Activated naive CD8-positive, alpha-beta T cell treated with anti-CD3 and anti-CD28 coated beads, Interleukin-2, amount 10 ng/mL, durations not matched to agents 7 days and 5 days (primary cell): ENCODE measurements at places on chromosomes 12 and 14. TPM values are rescaled to one million over a fixed set of nuclear protein-coding genes. Genes with fewer than 3 reads are reported as not detected.

KSR2 gene
- total RNA-seq: not detected

KRT74 gene
- total RNA-seq: not detected

DNA sequence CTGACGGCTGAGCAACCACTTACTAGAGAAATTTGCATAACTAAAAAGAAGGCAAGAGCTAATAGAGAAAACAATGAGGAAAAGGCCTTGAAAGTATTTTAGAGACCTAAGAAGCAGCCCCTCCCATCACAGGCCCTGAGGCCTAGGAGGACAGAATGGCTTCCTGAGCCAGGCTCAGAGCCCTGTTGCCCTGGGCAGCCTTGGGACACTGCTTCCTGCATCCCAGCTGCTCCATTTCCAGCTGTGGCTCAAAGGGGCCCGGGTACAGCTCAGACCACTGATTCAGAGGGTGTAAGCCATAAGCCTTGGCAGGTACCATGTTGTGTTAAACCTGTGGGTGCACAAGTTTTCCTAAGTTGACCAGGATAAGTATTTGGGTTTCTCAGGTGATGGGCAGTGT lies 181.4 kb downstream of the TRHDE start:
- DNase-seq: no peak
- no peak overlapping the region for H3K27ac ChIP-seq
- no peaks in the 10 kb centered on the region for H3K4me1 ChIP-seq

GRCh38 chr14:55572578-55572977 lies 7.4 kb upstream of the KTN1 start:
- H3K4me1 ChIP-seq: no peaks in the 10 kb centered on the region
- H3K4me3 ChIP-seq: no peak overlapping the region
- H3K36me3 ChIP-seq: no peaks in the 10 kb centered on the region
- no peak overlapping the region for H3K27ac ChIP-seq
- no peak for DNase-seq

- no peak overlapping the region for H3K27ac ChIP-seq
- H3K4me1 ChIP-seq: no peaks in the 10 kb centered on the region
- DNase-seq: no peak
- no peak overlapping the region for H3K4me3 ChIP-seq
- no peaks in the 10 kb centered on the region for H3K36me3 ChIP-seq
These were observed 174.5 kb downstream of the DACT1 start for GRCh38 chr14:58812050-58812910.

- no peak for DNase-seq
- peaks cover 17% of the 10 kb centered on the region for H3K4me1 ChIP-seq
- H3K27ac ChIP-seq: no peak overlapping the region
- no peaks in the 10 kb centered on the region for H3K27me3 ChIP-seq
- H3K36me3 ChIP-seq: no peaks in the 10 kb centered on the region
These were observed 3.3 kb upstream of the NAA25 start for GRCh38 chr12:112111931-112112330.

DNA sequence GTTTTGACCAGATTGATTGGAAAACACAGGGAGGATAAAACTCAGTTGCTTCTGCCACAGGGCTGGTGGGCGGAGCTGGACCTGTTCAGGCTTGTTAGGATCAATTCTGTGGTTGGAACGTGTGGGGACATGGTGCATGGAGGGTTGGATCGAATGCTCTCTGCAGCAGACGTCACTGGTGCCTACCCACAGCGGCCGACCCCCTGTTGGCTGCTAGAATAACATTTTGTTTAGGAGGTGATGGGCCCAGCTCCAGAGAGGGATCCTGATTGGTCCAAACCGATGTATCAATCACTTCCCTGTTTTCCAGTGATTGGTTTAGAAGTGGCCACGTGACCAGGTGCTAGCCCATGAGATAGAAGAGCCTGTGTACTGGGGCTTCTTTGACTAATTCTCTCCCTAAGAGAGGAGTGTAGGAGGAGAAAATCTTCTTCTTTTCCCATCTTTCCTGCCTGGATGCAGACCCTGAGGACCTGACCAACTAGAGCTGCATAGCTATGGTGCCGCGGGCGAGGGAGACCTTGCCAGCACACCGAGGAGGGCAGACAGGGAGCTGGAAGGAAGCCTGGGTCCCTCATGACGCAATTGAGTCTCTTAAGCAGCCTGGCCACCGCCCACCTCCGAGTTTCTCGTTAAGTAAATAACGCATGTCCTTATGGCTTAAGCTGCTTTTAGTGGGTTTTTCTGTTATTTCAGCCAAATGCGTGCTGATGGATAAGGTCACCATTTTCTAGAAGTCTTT lies 163.5 kb downstream of the AACS start:
- no peaks in the 10 kb centered on the region for H3K27me3 ChIP-seq
- no peak overlapping the region for H3K27ac ChIP-seq
- no peak overlapping the region for H3K4me3 ChIP-seq
- H3K4me1 ChIP-seq: no peaks in the 10 kb centered on the region
- DNase-seq: no peak

DNA sequence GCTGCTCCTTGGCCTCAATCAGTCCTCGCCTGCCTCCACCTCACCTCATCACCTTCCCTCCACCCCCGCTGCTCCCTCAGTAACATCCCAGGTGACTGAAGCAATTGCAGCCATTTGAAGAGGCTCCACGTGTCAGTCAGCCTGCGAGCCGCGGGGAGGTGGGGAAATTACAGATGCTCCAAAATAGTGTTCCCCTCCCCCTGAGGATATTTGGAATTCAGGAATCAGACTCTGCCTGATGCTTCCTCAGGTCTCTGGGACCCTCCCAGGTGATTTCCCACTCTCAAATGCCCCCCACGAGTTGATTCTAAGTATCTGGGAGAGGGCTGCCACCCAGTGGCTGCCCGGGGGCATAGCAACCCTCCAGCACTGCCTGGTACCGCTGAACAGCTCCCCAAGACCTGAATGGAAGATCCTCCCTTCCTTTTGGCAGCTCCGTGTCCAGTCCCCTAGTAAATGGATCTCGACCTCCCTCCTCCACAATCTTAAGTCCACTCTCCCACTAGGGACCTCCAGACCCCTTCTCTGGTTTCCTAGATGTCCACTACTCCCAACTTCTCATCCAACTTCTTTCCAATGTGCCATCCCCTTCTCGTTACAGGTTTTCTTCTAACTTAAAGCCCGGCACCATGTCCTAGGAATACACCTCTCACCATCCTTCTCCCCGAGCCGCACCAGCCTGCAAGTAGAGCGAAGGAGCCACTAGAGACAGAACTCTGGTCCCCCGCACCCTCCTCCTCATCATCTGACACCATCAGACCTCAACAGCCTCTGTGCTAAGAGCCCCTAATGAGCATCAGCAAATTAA lies 1.4 kb upstream of the ASIC1 start:
- peaks cover 1% of the 10 kb centered on the region for H3K36me3 ChIP-seq
- H3K27ac ChIP-seq: no peak overlapping the region
- H3K4me1 ChIP-seq: peaks cover 44% of the 10 kb centered on the region
- peaks cover 26% of the 10 kb centered on the region for H3K27me3 ChIP-seq
- DNase-seq: peak; percentile 72

DNA sequence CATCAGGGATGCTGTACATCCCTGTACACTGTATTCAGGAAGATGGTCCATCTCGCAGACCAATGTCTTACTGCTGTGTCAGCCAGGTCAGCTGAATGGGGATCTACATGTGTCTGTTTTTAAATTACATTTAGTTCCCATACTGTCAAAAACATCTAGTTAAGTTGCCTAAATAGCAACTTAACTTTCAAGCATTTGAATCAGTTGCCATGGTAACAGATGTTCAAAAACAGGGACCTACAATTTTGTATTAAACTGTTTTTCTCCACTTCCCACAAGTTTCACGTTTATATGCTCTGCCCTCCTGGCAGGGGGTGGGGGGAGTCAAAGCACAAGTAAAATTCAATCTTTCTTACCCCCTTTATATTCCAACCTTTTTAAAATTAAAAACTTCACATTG lies 38.3 kb downstream of the C12orf42 start:
- H3K36me3 ChIP-seq: peaks cover 6% of the 10 kb centered on the region
- H3K27me3 ChIP-seq: no peaks in the 10 kb centered on the region
- H3K4me1 ChIP-seq: peaks cover 33% of the 10 kb centered on the region
- no peak for DNase-seq
